ENCODE measurements at places on chromosomes 12 and 14.

GRCh38 chr12:3945671-3946070 is 72.5 kb upstream of the PARP11 start:
- DNase-seq: no peak

DNA sequence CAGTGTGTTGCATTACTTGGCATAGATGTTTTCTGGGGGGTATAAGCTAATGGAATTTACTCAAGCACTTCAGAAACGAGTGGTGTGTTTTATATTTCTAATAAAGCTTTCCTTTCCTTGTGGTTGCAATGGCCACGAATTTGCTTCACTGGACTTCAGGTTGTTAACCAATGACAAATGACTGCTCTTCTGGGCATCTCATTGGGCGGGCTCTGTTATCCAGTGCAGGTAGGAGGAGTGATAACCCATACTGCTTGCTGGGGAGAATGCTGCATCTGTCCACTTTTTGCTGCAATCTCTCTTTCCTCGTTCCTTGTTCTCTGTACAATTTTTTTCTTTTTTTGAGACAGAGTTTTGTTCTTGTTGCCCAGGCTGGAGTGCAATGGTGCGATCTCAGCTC is 80.0 kb upstream of the RPH3A start:
- no peak for DNase-seq

- DNase-seq: no peak
Observed at GRCh38 chr14:95353664-95354063, 34.0 kb upstream of the CLMN start.

GRCh38 chr12:110068654-110069053 is 20.3 kb upstream of the C12orf76 start:
- no peak for DNase-seq

DNA sequence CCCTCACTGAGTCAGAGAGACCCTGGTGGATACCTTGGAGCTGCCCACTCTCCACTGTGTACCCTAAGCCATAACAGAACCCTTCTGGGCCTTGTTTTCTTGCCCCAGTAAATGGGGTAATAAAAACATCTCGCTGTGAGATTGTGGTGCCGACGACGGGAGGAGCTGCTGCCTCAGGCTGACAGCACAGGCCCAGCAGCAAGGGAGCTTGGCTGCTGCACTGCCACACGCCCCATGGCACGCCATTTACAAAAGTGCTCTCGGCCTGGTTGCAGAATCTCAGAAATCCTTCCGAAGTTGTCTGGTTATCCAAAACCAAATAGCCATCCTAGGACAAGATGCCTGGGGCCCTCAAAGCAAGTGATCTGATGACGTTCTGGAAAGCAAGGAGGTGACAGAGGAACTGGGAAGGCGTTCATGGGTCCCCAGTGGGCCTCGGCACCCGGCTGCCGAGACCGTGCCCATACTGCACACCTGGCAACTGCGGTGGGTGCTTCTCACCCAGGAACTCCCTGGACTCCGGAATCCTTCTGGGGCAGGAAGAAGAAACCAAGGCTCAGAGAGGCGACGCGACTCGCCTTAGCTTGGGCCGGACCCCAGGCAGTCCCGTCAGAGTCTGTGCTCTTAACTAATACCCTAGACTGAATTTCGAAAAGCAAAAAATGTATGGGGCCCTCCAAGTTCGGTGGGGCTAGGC is 26.7 kb downstream of the CHGA start:
- no peak for DNase-seq

- DNase-seq: no peak
Observed at GRCh38 chr12:53733807-53734200, 6.6 kb upstream of the CALCOCO1 start.

DNA sequence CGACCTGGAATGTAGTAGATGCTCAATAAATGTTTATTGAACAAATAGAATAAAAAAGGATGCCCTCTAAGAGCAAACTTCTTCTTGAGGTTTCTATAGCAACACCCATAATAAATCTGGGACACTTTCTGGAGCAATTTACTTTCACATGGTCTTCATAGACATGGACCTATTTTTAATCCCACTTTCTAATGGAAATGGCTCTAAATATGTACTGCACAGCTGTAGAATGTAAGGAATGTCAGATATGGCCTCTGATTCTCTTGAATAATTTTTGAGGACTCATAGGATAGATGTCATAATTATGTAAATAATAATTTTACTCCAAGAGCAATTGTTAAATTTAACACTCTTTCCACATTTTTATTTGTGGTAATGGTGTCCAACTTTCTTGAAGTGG is 133.5 kb upstream of the DAAM1 start:
- DNase-seq: no peak

DNA sequence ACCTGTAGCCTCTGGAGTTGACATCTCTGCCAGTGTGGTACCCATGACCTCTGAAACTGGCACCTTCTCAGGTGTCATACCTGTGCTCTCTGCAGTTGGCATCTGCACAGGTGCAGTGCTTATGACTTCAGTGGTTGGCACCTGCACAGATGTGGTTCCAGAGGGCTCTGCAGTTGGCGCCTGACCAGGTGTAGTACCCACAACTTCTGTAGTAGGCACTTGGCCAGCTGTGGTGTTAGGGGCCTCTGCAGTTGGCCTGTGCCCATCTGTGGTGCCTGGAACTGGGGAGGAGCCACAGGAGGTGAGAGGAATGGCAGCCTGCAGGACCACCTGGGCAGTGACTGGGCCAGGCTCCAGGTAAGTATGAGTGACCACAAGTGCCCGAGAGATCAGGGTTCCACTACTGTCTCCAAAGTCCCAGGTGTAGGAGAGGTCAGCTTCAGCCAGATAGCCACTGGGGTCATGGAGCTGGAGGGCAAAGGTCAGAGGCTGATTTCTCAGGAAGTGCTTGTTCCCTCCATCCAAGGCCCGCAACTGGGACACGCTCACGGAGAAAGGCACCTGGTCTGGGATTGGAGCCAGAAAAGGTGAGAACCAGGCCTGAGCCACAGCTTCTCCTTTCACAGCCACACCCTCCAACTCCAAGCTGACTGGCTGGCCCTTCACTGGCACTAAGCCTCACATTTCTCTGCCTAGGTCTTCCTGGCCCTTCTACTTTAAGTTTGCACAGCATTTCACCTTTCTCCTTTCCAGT is 8.6 kb downstream of the PMEL start:
- no peak for DNase-seq

GRCh38 chr12:12107678-12108077 is 36.9 kb downstream of the BCL2L14 start:
- no peak for DNase-seq

DNA sequence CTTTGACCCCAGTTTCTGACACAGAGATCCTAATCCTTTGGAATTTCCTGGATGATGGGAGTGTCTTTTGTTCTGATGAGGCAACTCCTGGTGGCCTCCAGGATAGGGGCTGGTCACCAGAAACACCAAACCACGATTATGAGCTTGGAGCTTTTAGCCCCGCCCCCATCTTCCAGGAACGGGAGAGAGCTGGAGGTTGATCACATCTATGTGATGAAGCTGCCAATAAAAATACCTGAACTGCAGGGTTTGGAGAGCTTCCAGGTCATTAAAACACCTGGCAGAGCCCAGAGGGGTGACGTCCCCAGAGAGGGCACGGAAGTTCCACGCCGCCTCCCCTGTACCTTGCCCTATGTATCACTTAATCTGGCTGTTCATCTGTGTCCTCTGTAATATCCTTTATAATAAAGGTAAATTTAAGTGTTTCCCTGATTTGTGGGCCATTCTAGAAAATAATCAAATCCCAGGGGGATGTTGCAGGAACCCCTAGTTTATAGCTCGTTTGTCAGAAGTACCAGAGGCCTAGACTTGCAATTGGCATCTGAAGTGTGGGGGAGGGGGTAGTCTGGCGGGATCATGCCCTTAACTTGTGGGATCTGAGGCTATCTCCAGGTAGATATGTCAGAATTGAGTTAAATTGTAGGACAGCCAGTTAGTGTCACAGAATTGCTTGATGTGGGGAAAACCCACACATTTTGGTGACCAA is 21.2 kb downstream of the APPL2 start:
- no peak for DNase-seq

DNA sequence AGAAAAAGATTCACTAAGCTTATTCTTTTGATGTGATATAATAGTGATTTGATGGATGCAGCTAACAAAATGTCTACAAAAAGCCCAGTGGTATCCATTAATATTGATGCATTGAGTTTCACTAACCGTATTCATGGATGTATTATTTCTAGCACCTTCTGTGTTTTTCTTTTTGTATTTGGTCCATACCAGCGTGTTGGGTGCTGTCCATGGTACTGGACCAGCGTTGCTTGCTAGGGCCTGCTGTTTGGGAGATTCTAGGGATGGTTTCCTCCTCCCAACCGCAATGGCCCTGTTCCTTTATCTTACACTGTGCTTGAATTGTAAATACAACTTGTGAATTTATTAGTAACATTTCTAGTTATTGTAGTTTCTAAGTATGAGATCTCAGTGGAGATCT is 31.7 kb downstream of the ANO4 start:
- DNase-seq: no peak

GRCh38 chr12:67442347-67442841 is 173.2 kb downstream of the CAND1 start:
- no peak for DNase-seq

GRCh38 chr14:29233188-29233587 is 466.6 kb downstream of the FOXG1 start:
- no peak for DNase-seq

DNA sequence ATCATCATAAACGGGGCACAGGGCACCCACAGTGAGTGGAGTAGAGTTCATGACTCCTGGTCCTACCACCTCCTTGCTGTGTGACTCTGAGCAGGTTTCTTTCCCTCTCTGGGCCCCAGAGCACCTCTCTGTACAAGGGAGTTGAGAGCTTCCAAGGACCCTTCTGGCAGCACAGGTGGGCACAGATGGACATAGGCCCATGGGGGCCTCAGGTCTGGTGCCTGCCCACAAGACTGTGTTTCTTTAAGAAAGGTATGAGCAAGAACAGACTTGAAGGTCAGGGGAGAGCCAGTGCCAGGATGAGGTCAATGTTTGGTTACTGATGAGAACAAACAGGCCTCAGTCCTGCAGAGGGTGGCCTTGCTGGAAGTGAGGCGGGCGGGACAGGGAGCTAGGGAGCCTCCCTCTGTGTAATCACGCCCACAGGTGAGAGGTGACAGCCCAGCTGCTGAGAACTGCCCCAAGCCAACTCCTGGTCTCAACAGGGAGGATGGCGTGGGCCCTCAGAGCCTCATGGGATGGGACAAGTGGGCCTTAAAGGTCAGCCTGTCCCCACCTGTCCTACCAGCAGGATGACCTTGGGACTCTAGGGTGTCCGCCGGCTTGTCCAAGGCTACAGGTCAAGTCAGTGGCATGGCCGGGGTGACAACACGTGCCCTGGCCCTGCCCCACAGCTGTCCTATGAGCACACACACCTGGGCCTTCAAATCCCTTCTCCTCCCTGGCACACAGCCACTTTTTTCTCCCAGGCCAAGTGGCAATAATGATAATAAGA is 49.1 kb downstream of the CCDC85C start:
- no peak for DNase-seq

DNA sequence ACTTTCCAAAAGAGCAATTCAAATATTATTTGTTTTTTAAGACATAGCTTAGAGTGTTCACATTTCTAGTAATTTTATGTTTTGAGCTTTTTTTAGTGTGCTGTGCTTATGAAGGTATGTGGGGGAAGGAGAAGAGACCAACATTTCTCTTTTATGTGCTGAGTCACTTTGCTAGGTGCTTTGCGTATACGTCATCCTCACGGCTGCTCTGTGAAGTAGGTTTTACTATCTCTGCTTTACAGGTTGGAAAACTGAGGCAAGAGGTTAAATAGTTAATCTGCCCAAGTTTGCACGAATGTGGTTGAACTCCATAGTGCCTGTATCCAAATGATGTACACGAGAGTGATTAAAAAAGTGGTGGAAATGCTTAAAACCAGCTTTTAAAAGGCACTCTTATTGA is 75.9 kb downstream of the AEBP2 start:
- DNase-seq: no peak

GRCh38 chr14:36271222-36271621 is 49.2 kb downstream of the MBIP start:
- no peak for DNase-seq

GRCh38 chr14:104226421-104227383 is 88.3 kb downstream of the KIF26A start:
- no peak for DNase-seq

DNA sequence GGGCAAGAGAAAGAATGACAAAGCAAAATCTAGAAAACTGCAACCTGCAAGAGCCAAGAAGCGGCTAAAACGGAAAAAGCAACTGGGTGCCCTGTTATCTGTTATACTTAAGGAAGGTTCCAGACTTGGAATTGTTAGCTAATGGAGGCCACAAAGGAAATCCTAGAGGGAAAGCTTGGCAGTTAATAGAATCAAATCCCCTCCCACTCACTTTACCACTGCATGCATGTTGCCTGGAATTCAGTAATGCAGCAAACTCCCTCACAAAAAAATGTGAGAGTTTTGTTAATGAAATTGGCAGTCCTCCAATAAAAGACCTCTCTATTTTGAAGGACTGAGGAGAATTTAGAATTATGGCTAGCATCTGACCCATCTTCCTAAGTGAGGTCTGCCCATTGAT is 164.2 kb upstream of the SOX5 start:
- no peak for DNase-seq

DNA sequence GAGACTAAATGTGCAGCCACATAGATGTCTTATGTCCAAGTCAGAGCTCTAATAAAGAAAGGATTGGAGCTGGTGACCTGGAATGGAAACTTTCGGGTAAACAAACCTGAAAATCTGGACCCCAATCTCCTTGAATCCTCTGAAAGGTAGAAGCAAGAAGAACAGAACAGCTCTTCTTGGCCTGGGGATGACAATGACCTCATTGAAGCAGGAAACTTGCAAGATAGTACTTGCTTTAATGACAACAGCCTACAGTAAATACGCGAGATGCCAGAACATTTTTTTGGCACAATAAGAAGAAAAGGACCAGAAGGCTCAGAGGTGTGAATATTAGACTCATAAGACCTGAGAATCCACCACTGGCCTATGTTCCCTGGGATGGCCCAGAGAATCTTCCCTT is 4.1 kb upstream of the PRIMA1 start:
- DNase-seq: no peak

- DNase-seq: no peak
Observed at GRCh38 chr14:53710615-53711014, 246.0 kb downstream of the BMP4 start.

DNA sequence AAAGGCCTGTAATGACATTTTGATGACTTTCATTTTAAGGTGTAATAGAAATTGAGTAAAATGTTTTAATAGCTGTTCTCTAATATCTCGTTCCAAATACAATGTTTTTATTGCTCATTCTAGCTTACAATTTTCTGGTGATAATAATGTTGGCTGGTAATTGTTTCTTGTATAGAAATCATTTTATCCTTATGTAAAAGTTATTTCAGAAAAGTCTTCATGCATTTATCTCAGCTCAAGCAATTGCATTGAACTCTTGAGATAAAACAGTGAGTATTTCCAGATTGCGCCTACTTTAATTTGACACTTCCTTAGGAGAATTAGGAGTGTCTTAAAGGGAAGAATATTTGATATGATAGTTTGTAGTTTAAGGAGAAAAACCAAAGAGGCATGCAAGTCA is 4.0 kb downstream of the RMST start:
- DNase-seq: no peak

DNA sequence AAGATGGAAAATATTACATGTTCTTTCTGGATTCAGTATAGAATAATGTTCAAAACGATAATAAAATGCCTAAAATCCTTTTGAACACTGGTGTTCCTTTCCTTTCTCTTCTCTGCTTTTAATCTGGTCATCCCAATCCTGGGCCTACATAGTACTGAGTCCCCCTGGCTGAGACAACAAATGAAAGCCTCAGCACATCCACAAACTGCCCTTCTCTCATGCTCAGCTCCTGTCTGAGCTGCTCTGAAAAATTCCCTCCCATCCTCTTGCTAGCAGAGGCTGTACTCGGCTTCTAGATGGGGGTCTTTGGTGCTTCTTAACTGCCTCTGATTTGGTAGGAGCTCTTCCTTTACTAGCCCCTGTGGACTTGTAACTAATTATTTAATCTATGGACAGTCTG is 232.3 kb downstream of the MED13L start:
- DNase-seq: no peak

Data from stimulated activated CD8-positive, alpha-beta memory T cell treated with anti-CD3 and anti-CD28 coated beads, Interleukin-4, amount 100 ng/mL, for 4 hours (primary cell).